RPMI7951 (cell line): ENCODE measurements at places on chromosomes 5 and 9. TPM values are rescaled to one million over a fixed set of nuclear protein-coding genes. Genes with fewer than 3 reads are reported as not detected.

DNA sequence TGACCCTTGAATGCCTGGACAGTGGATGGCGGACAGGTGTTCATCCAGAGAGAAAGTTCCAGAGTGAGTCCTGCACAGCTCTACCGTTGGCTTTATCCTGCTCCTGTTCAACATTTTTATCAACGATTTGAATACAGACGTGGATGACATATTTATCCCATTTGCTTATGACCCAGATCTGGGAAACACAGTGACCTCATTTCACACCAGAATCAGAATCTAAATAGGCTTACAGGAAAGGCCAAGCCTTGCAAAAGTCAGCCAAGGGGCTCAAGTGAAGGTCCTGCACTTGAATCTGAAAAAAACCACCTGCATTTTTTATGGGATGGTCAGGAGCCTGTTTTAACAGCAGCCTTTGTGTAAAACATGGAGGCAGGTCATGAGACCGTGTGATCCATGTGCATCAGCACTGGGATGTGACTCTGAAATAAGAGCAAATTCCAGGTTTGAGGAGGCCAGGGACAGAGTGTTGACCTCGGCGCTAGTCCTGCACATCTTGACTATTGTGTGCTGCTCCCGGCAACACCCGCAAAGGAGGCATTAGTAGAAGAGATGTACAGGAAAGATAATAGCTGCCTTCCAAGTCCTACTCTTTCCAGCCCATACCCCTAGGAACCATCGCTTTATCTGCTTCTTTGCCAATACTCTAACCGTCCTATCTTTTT, 18.5 kb downstream of the PDZD2 start:
- DNase-seq: no peak

GRCh38 chr5:40914835-40915234, 5.5 kb downstream of the C7 start:
- DNase-seq: peak; percentile 56

- DNase-seq: peak; percentile 23
These were observed 10.9 kb downstream of the FBXL7 start for GRCh38 chr5:15510831-15511230.

STOML2 gene
- total RNA-seq: 136 and 152 TPM in 2 replicates

NOXA1 gene
- not detected in 2 replicates for total RNA-seq

NR4A3 gene
- under 0.01 and 0.10 TPM in 2 replicates for total RNA-seq

CAMK4 gene
- total RNA-seq: 10.5 and 14.4 TPM in 2 replicates

FLT4 gene
- not detected in 2 replicates for total RNA-seq

TAS2R1 gene
- total RNA-seq: not detected in 2 replicates
